ENCODE measurements at places on chromosomes 3 and 15.

DNA sequence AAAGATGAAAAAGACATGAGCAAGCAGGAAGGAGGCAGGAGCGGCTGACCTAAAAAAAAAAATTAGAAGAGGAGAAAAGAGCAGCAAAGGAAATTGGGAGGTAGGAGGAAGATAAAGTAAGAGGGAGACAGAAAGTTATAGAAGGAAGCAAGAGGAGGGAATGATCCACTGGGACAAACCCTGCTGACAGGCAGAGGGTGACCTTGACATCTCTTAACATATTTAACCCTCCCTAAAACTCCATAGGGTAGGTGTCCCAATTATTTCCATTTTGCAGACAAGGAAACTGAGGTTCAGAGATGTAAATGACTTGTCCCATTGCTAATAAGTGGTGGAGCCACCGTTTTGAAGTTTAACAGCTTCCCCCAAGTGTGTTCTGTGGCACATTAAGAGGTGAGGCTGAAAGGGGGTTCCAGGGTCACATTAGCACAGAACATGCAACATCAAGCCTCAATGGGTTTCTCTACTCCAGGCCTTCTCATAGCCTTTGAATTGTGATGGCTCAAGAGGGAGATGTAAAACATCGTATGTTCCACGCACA is 37.4 kb upstream of the PRICKLE2 start:
- DNase-seq: no peak

DNA sequence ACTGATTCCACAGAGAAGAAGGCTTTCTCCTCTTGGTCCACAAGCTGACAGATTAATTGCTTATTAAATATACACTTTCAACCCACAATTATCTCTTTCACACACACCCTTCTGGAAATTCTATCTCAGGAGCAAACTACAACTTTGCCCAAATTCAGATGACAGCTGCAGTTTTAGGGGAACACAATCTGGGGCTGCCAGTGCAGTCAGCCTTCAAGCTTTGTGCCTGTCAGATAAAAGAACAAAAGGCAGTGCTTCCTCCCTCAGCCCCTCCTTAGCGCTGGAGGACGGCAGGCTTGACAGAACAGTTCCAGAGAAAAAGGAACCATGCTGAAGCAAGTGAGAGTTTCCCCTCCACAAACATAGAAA is 99.6 kb downstream of the TMCC1 start:
- DNase-seq: no peak

- DNase-seq: no peak
These were observed 800.3 kb upstream of the GBE1 start for GRCh38 chr3:82561784-82562183.

- no peak for DNase-seq
These were observed 22.5 kb downstream of the TBC1D2B start for GRCh38 chr15:78054966-78055365.

- DNase-seq: no peak
These were observed 31.3 kb downstream of the ASB7 start for GRCh38 chr15:100633763-100634075.

- DNase-seq: no peak
These were observed 5.3 kb upstream of the ZNF770 start for GRCh38 chr15:34993412-34993811.

DNA sequence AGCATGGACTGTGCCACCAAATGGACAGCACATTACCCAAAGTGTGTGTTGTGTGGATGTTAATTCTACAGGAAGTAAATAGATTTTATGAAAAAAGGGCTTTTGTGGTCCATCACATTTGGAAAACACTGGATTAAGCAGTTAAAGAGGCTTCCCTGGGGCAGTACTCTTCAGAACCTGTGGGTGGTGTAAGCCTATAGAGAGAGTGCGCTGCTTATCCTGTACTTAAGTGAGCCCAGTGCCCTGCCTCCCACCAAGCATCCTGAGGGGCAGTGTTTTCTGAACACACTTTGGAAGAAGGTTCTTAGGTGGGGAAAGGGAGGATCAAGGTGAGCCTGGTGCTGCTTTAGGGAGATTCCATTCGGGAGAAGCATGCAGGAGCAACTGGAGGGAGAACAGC is 10.9 kb downstream of the TTLL3 start:
- DNase-seq: no peak

GRCh38 chr3:16908016-16908807 is 23.5 kb downstream of the PLCL2 start:
- no peak for DNase-seq

DNA sequence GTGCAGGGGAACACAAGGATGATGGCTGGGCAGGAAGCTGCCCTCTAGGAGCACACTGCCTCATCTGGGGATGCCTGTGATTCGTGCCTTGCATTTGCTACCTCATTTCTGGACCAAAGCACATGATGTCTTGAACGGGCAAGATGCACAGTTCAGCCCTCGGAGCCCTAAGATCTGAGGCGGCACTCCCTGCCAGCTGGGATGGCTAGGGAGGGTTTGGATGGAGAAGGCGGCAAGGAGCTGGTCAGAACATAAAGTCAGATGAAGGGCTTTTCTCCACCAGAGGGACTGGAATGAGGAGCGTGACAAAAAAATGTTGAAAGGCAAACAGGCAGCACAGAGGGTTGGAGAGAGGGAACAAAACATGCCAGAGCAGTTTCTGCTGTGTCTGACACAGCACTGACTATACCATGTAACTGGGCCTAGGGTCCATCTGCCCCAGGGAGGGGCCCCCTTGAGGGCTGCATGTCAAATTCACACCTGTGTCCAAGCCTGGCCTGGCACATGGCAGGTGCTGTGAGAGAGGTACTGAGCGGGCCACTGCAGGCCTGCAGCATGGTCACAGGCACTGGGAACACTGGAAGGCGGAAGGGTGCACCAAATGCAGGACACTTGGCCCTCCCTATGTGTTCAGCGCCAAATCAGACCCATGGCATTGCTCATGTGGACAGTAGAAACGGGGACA is 21.7 kb downstream of the TMEM43 start:
- no peak for DNase-seq

DNA sequence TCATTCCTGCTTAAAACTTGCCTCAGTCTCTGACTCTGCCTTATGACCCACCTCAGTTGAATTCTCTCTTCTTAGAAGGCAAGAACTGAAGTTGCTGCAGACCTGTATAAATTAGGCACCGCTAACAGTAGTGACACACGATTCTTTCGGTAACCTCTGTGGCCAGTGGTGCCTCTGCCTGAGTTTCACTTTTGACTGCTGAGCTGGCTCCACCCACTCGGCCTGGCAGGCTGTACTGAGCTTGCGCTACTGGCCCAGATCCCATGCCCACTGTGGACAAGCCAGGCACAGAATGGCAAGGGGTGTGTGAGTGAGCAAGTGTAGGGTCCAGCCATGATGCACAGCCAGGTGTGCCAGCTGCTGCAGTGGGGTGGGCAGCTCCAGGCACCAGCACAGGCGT is 19.1 kb upstream of the EIF1B start:
- no peak for DNase-seq

DNA sequence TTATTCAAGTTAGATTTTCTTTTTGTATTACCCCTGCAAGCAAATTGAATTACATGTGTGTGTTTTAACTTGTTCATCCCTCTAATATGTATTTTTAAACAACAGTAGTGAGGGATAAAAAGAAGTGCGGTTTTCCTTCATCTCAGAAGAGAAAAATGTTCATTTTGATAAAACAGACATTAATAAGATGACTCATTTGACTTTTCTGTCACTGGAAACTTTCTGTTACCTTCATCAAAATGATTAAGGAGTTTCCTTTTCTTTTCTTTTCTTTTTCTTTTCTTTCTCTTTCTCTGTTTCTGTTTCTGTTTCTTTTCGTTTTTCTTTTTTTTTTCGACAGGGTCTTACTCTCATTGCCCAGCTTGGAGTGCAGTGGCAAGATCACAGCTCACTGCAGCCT is 53.0 kb downstream of the ECT2 start:
- no peak for DNase-seq

GRCh38 chr15:64772964-64773363 is 2.4 kb downstream of the RBPMS2 start:
- no peak for DNase-seq

GRCh38 chr15:95639208-95639607 is 691.3 kb upstream of the NR2F2 start:
- DNase-seq: no peak

DNA sequence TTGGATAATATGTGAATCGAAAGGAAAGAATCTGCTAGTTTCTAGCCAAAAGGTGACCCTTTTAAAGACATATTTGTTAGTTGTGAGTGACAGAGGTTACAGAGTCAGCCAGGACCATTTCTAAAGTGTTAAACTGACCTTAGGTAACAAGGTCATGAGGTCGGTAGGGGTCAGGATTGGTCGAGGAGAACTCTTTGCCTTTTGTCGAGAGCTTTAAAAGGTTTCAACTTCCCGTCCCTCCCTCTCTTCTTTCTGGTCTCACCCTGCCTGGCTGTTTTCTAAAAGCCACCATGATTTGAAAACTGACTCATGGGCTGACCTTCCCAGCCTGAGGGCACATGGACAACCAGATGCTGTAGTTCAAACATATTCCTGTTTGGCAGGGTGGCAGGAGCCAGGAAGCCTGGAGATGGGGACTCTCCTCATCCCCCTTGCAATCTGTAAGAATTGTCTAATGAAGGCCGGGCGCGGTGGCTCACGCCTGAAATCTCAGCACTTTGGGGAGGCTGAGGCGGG is 25.8 kb upstream of the PRTG start:
- DNase-seq: no peak

GRCh38 chr3:21067031-21067813 is 683.8 kb downstream of the ZNF385D start:
- no peak for DNase-seq

DNA sequence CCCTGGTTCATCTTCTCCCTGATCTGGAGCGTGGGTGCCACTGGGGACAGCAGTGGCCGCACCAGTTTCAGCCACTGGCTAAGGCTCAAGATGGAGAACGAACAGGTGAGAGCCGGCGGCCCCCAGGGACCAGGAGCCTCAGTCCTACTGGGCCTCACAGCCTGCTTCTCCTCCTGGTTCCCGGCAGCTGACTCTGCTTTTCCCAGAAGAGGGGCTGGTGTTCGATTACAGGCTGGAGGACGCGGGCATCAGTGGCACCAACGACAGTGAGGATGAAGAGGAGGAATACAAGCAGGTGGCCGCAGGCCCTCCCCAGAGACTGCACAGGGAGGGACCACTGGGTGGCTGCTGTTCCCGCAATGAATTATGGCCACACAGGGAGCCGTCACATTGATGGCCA is 54.4 kb downstream of the DNAH1 start:
- DNase-seq: no peak
